ENCODE measurements at places on chromosomes 3 and 15.
A peak's percentile ranks its signal among the peaks of the same experiment; 100 is the strongest.

DNA sequence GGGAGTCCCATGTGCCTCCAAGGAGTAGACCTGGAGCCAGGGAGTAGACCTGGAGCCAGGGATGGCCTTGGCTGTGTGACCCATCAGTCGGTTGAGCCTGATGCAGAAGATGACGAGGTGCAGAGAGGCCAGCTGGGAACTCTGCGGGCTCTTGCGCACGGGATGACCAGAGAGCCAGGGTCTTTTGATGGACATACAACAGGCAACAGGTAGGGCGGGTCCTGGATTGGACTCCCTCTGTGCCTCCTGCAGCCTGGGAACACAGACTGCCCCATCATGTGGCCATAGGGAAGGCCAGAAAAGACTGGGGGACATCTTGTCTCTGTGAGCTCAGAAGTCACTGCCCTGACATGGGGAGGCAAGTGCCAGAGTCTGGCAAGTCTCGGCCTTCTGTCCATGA is 67.5 kb upstream of the RPL32 start:
- no peak for DNase-seq

DNA sequence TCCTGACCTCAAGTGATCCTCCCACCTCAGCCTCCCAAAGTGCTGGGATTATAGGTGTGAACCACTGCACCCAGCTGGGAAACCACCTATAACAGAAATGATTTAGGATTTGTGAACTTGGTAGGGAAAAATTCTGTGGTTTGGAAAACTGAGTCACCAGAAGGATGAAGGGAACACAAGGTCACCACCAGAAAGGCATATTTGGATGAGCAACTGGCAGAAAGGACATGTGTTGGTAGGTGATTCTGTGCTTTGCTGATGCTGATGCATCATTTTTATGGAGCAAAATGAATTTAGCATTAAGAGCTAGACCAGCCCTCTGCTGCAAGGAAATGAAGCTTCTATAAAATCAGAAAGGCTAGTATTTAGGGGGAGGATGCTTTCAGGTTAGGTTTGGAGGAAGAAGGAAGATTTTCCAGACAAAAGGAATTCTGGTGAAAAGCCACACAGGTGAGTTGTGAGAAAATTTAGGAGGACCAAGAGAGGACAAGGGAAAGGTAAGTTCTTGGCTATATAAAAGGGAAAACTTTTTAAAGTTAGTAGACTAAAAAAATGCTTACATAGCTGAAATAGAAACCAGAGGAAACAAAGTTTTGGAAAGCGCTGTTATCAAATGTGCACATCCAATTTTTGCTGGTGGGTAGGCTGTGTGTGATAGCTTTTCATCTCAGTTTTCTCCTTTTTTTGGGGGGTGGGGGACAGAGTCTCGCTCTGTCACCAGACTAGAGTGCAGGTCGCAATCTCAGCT is 3.6 kb downstream of the PXK start:
- DNase-seq: peak; percentile 51

DNA sequence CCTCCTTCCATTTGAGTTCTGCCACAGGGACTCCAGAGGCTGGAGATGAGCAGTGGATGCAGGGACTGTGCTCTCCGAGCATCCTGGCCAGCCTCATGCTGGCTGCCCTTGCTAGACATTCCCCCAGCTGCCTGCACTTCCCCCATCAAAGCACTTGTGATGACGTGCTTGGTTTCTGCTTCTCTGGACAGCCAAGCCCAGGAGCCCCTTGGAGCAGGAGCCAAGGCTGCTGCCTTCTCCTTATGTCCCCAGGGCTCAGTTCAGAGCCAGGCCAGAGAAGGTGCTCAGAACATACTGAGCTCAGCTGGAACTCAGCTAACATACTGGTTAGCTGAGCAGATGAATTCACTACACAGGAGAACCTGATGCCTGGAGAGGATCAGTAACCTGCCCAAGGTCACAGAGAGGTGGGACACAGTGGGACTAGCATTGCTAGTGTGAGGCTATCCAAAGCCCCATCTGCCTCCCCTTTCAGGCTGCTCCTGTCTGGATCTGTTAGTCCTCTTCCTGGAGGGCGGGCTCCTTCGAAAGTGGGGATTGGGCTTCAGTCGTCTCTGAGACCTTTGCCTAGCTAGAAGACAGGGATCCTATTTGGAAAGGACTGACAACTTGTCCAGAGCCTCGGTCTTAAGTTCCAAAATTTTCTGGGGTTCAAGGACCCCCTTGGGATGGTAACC is 4.3 kb downstream of the PCBP4 start:
- no peak for DNase-seq

DNA sequence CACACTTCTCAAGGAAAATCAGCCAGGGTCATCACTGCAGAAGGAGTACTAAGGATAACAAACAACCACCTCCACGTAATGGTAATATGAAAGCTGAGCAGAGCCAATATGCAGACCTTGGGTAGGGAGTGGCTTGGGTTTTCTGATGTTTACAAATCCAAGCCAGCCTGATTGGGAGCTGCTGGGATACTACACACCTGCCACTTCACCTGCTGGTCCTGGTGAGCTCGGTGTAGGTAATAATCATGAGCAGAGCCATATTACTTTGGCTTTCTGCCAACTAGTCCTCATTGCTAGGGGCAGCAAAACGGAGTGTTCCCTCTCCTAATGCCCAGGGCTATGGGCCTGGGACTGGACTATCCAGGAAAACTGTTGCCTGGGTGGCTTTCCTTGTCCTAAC is 433.5 kb upstream of the PPP2R3A start:
- no peak for DNase-seq

- no peak for DNase-seq
Measured at GRCh38 chr15:47908950-47909670, 191.8 kb downstream of the SEMA6D start.

- DNase-seq: no peak
Measured at GRCh38 chr3:12558706-12559105, 1.8 kb downstream of the MKRN2 start.

DNA sequence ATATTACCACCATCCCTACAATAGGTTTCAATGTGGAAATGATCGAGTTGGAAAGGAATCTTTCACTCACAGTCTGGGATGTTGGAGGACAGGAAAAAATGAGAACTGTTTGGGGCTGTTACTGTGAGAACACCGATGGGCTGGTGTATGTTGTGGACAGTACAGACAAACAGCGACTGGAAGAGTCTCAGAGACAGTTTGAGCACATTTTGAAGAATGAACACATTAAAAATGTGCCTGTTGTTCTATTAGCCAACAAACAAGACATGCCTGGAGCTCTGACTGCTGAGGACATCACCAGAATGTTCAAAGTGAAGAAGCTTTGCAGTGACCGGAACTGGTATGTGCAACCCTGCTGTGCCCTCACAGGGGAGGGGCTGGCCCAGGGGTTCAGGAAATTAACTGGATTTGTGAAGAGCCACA is 510 bp downstream of the ARL14 start:
- DNase-seq: no peak

GRCh38 chr15:31367730-31368344 is 41.2 kb downstream of the KLF13 start:
- no peak for DNase-seq

DNA sequence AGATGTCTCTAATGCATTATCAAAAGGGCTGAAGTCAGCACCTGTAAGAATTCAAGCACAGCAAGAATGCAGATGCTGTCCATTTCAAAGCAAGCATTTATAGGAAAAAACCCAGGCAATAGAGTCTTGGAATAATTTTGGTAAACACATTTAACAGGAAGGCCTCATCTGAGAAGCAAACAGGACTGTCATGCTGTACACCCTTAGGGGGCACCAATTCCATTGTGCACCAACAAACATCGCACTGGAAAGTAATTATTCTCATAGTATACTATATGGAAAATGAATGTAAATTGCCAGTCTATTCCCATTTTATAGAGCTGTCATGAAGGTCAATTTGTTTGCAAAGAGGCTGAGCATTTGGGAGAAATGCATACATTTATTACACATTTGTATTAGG is 247.3 kb upstream of the SUCLG2 start:
- DNase-seq: no peak

DNA sequence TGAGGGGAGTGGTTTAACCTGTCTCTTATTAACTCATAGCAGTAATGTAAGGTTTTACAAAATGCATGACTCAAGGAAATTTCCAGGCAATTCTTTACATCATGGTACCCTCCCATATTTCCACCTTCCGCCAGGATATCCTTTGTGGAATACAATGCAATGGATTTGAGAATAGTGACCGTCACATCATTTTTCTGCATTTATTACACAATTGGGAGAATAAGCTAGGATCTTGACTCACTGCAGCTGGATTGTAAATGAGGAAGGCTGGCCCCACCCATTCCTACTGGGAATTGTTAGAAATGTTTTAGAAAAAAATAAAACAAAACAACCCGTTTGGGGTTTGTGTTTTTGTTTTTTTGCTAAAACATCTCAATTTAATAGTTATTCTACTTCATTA is 97.4 kb downstream of the IMPG2 start:
- no peak for DNase-seq

GRCh38 chr3:66629982-66630368 is 129.2 kb upstream of the LRIG1 start:
- no peak for DNase-seq

GRCh38 chr3:39809995-39810595 is 686 bp downstream of the MYRIP start:
- DNase-seq: no peak

- no peak for DNase-seq
Measured at GRCh38 chr15:101424984-101425383, 64.5 kb downstream of the PCSK6 start.

DNA sequence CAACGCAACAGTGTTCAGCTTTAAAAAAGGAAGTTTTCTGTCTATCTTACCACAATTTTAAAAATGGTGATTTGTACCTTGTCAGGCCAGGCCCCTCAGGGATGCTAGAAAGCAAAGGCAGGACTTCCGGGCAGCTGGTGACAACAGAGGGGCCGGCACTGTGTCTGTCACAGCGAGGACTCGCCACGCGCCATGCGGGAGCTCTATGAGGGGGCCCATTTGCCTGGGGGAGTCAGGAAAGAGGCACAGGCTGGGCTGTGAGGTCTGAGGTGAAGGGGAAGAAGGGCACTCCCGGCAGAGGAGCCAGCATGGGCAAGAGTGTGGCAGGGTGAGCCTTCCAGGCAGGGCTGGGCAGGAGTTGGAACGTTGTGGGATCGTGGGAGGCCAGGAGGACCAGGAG is 7.0 kb downstream of the IQSEC1 start:
- no peak for DNase-seq

DNA sequence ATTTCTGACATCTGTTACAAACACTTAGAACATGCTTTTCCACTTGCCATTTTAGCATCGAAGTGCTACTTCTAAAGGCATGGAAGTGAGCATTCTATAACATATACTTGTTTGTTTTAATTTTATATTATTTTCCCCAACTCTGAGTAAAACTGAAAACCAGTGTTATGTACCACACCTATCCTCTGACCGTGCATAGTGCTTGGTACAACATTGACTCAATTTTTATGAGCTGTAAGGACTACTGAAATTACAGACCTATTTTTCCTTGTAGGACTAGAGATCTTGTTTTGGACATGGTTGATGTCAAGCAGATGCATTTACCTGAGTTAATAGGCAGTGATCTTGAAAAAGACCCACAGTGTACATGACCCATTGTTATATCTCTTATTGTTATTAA is 51.5 kb upstream of the CCNB2 start:
- no peak for DNase-seq

DNA sequence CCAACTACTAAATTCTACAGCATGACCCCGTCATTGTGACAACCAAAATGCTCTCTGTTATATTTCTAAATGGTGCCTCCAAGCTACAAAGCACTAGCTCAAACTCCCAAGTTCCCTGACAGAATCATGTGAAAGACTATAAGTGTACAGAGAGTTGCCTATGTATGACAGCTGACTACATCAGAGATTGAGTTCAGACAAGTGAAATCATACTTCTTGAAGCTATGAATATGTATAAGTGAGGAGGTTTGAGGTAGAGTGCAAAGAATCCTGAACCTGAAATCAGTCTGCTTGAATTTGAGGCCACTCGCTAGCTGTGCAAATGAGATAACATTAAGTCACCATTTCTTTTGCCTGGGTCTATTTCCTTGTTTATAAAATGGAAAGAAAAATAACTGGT is 63.9 kb upstream of the TP63 start:
- DNase-seq: no peak

DNA sequence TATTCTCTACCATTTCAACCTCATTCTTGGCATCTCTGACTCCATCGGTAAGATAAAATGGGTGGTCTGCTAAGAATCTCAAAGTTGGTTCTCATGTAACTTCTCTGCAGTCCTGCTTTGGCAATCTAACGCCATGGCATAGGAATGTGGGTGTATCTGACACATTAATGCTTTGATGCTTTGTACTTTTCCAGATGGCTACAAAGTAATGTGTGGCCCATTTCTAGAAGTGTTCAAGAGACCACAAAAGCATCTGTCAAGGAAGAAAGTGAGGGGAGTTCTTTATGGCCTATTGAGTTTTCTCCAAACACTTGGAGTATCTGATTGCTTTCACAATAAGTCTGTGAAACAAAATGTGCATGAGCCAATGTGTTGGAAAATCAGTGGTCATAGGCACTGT is 339.9 kb upstream of the TGFBR2 start:
- no peak for DNase-seq

DNA sequence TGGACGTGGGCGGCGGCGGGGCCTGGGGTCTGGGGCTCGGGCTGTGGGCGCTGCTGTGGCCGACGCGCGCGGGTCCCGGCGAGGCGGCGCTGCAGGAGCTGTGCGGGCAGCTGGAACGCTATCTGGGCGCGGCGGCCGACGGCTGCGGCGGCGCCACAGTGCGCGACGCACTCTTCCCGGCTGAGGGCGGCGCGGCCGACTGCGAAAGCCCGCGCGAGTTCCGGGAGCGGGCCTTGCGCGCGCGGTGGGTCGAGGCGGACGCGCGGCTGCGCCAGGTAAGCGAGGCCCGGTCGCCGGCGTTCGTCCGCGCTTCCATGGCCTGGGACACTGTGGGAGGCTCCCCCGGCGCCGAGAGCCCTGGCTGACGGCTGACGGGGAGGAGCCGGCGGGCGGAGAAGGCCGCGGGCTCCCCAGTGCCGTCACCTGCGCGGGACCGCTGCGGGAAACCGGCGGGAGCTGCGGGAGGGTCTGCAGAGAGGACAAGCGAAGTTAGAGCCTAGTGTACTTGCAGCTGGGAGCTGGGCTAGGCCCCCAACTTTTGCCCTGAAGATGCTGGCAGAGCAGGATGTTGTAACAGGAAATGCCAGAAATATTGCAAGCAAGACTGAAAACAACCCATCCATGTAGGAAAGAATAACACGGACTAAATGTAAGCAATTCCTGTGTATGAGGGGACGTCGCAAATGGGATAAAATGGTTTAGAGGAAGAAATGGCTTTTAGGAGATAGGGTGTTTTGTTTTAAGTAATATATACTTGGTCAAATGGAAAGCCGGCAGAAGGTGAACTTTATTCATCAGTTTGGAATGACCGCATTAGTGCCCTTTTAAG is 847 bp downstream of the WHAMM start:
- no peak for DNase-seq

DNA sequence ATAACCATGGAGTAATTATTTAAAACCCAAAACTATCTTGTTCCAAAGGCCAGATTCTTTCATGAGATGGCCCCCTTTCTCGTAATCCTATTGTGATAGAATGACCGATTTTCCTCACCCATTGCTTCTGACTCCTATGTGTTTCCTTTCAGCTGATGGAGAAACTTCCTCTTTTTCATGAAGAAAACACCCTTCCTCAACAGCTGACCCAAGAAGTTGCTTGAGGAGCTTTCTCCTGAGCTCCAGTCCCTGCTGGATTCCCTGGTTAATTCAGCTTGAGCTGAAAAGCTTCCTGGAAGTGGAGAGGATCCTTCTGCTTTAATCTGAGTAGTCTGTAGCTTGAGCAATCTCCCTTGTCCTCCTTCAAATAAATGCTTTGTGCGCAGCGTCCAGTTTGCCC is 75.0 kb downstream of the BFSP2 start:
- no peak for DNase-seq
